Lung microvascular endothelial cell (primary cell): ENCODE measurements at places on chromosomes 13 and 19.

- peak; percentile 74 for DNase-seq
These were observed 5.3 kb upstream of the GPR4 start for GRCh38 chr19:45607071-45608029.

DNA sequence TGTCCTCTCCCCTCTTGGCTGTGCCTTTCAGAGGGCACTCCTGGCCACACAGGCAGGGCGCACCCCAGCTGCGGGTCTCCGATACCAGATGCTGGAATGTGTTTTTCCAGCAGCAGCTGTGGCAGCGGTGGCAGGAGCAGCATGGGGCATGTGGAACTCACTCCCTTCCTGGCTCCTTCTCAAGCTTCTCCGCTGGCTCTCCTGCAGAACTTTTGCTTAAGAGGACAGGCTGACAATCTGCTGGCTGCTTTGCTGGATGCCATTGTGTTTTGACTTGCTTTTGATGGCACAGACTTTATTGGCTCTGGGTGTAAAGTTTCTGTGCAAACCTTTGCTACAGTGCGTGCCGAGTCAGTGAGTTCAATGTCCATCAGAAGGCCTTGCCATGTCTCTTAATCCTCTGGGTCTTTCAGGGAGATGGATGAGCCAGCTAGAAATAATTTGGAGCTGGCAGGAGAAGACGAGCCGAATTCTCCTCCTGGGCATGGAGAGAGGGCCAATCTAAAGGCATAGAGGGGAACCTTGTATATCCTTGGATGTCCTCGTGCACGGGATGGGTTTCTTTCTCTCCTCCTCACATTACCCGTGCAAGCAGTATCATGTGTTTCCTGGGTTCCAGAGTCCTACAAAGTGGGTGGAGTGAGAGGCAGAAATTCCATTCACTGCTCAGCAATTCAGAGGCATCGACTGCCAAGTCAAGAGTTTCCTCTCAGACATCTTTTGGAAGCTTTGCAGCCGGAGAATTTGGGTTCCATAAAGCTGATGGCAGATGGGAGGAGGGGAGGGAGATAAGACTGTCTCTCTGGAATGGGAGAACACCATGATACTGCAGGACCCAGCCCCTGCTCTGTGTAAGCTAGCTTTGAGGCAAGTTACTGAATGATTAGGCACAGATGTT is 231.2 kb downstream of the FGF9 start:
- no peak for DNase-seq

DNA sequence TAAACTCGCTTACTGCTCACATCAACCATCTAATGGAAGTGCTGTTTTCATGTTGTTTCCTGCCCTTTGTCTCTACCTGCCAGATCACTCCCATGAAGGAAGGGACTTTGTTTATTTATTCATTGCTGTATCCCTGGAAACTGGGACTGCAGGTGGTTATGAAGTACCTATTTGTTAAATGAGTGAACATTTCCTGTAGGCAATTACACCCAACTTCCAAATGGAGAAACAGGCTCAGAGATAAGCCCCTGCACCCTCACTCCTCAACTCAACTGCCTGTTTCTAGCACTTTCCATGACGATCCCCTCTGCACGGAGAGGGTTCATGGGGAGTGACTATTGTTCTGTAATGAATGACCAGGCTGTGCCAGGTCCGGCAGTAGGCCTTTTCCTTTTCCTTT is 1.9 kb upstream of the SELENOW start:
- peak; percentile 94 for DNase-seq

DNA sequence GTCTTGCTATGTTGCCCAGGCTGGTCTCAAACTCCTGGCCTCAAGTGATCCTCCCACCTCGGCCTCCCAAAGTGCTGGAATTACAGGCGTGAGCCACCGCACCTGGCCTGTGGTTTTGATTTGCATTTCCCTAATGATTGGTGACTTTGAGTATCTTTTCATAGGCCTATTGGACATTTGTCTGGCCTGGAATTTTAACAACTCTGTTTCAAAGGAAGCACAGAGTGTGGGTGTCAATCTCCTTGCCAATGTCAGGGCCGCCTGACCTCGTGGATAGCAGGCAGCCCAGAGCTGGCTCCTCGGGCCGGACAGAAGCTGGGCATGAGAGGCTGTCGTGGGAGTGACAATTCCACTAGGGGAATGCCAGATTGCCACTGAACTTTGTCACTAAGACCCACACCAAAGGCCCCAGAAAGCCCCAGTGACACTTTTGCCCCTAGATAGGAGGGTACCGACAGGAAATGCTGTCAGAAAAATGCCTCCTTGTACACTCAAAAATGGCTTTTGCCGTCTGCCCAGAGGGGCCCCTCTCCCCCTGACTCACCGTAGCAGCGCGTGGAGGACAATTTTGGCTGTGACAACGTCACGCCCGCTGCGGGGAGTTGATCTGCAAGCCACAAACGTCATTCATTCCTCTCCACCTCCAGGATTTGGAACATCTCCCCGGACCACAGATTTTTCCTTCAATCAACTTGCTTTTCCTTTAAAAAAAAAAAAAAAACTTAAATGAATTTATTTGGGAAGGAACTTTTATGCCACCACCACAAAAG is 11.7 kb upstream of the ADGRE5 start:
- no peak for DNase-seq

DNA sequence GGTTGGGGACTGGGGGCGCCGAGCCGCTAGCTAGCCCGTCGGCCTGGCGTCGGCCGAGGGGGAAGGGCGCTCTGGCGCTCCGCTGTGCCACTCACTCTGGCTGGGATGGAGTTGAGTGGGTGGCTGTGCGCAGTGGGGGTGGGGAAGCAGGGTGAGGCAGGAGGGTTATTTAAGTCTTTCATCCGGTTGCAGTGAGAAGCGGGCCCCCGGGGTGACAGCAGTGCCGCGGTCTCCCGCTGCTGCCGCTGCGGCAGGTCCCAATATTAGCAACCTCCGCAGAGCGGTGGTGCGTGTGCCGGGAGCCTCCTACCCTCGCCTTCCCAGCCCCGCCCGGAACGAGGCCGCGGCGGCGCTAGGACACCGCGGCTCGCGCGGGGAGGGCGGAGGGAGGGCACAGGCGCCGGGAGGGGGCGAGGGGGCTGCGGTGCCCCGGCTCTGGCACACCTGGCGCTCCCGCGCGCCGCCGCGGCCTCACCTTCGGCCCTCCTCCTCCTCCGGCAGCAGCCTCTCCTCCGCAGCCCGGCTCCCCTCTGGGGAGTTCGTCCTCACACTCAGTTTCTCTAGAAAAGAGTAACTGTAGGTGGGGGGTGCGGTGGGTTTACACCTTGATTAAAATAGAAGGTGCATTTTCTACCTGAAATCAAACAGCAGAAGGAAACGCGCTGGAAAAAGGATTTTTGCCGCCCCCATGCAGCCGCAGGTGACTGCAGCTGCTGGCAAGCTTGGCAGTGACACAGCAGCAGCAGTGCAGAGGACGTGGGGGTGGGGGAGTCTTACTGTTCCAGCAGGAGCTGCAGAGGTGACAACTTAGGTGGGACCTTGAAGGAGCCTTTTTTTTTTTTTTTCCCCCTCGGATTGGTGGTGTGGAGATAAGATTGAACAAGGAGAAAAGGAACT is 4.5 kb downstream of the FGF9 start:
- DNase-seq = no peak
